ENCODE measurements at places on chromosomes 12 and 14.

GRCh38 chr12:130177635-130178242 lies 15.5 kb downstream of the FZD10 start:
- no peak for DNase-seq

GRCh38 chr14:100601064-100601463 lies 13.8 kb upstream of the BEGAIN start:
- DNase-seq: no peak

DNA sequence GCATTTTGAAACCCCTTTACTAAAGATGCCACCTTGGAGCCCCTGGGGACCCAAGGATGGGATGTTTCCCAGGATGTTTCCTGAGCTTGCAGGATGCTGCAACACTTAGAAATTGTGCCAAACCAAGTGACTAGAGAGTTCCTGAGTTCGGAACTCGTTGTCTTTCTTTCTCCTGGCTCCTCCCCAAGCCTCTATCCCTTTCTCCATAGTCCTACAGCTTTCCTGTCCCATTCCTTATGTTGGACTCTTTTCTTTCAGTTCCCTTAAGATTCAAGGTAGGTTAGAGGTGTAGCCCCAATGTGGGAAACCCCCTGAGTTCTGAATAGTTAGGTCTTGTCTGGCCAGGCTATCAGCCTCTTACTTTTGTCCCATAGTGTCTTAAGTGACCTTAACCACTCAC lies 1.4 kb upstream of the KIF5A start:
- DNase-seq: no peak

DNA sequence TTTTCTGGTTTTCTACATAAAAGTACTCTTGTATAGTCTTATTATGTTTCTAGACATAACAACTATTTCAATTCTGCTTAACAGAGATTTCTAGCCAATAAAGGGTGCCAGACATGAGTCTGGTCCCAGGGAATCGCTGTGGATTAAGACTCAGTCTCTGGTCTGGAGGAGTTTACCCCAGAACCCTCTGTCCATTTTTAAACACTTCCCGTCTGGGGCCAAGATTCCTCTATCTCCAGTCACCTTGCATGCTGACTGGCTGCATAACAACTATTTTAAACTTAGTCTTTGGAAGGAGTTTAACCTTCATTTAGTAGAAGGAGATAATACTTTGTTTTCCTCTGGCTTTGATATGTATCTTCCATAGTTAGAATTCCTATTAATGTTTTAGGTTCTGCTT lies 163.1 kb upstream of the IFNG-AS1 start:
- DNase-seq: no peak

DNA sequence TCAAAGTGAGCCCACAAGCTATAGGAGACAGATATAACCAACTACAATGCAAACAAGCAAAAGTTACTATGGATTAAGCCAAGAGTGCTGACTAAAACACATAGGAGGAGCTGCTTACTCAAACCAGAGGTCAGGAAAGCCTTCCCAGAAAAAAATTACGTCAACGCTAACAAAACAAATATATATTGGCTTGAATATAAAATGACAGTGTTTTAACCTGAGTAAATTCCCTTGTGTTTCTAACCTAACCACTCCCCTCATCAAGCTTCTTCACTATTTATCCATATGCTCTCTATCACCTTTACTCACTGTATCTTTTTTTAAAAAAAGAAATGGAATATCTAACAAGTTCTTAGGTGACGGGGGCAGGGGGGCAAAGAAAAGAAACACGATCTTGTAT lies 115.9 kb downstream of the MED13L start:
- no peak for DNase-seq

DNA sequence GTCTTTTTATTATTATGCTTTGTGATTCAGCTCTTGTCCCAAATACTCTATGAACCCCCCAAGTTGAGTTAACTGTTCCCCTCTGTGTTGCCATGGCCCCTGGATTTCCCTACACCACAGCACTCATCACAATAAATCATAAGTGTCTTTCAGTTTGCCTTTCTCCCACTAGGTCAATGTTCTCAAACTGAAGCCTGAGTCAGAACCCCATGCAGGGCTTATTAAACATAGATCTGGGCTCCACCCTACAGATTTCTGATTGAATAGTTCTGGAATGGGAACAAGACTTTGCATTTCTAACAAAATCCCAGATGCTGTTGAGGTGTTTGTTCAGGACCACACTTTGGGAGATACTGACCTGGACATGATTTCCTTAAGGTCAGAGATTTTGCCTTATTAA lies 199.4 kb downstream of the TBX5 start:
- no peak for DNase-seq

GRCh38 chr12:2366711-2367110 lies 313.9 kb downstream of the CACNA1C start:
- no peak for DNase-seq

DNA sequence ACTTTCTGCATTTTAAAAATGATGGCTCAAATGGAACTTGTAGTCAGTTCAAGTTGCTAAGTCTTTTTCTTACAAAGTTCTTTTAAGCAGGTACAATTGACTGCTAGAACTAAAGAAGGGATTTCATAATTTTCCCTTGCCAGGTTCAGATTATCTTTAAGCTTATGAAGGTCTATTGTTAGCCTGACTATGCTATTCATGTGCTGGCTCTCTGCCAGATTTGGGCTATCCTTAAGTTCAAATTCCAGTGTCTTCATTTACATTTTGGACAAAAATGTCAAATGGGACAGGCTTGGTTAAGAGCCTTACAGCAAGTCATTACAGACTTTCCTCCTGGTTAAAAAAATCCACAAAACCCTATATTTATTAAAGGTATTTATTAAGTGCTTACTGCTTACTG lies 42.3 kb downstream of the INSM2 start:
- no peak for DNase-seq

DNA sequence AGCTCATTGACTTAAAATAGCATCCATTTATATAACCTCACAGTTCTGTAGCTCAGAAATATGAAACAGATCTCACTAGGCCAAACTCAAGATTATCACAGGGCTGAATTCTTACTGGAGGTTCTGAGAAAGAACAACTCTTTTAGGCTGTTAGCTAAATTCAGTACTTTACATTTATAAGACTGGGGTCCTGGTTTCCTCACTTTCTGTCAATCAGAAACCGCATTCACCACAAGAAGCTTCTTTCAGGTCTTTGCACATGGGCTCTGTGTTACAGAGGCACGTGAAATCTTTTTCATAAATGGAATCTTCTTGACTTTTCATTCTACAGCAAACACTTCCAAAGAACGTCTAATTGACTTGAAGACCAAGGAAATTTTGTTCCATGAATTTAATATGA lies 876.3 kb upstream of the FOXG1 start:
- no peak for DNase-seq

DNA sequence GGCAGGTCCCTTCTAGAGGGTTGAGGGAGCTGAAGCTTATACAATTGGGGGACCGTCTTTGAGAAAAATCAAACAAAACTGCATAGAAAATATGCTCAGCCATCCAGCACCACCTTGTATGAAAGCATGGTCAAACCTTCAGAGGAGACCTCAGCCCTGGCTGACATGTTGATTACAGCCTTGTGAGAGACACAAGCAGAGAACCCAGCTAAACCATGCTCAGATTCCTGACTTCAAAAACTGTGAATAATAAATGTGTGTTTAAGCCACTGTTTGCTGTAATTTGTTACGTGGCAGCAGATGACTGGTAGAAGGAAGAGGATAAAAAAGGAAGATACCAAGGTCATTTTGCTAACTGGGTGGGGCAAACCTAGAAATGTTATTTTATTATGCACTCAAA lies 115.7 kb downstream of the NUAK1 start:
- no peak for DNase-seq

- DNase-seq: peak; percentile 41
Observed at GRCh38 chr14:53432378-53432802, 279.3 kb upstream of the DDHD1 start.

Measured in mesothelial cell of epicardium (in vitro differentiated cells).